ENCODE measurements at places on chromosomes 6 and 20.
A peak's percentile ranks its signal among the peaks of the same experiment; 100 is the strongest.

- DNase-seq: peak; percentile 31
Measured at GRCh38 chr6:110140650-110141049, 38.8 kb downstream of the WASF1 start.

GRCh38 chr20:10763112-10763511, 89.3 kb upstream of the JAG1 start:
- no peak for DNase-seq

DNA sequence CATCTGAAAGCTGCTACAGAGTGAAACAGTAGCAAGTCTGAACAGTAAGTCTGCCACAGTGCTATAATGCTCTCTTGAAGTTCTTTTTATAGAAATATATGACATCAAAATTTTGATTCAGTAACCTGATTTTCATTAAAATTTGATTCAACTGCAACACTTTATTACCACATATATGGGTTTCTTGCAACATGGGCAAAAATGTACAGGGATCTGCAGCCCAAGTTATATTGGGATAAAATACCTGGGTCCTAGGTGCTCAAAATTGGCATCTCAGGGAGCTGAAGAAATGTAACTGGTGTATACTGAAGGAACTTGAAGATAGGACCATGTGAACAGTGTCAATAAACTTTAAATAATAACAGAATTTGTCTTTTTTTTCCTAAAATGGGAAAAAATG, 10.8 kb downstream of the ROMO1 start:
- no peak for DNase-seq

DNA sequence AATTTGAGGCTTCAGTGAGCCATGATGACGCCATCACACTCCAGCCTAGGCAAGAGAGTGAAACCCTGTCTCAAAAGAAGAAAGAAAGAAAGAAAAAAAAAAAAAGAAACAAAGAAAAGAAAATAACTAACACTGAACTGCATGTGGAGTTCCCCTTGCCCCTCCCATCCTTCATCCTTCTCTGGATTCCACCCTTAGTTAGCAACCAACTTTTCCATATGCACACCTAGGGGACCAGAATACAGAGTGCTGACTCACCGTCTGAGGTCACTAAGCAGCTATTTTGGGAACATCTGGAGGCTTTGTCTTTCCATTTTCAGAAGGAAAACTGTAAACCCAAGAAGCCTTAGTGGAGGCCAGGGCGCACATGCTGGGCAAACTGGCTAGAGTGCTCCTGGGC, 257.4 kb downstream of the MAFB start:
- DNase-seq: no peak

DNA sequence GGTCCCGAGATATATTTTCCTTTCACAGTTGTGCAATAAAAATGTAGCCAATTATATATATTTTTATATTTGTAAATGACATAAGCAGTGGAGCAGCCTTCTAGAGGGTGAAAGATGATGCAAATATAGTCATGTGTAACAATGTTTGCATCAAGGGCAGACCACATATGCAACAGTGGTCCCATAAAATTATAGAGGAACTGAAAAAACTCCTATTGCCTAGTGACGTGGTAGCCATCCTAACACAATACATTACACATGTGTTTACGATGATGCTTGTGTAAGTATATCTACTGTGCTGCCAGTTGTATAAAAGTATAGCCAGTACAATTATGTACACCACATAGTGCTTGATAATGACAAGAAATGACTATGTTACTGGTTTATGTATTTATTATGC, 162.8 kb downstream of the ZFAND3 start:
- DNase-seq: no peak

- DNase-seq: no peak
Measured at GRCh38 chr6:158765499-158766068, 53.6 kb downstream of the EZR start.

DNA sequence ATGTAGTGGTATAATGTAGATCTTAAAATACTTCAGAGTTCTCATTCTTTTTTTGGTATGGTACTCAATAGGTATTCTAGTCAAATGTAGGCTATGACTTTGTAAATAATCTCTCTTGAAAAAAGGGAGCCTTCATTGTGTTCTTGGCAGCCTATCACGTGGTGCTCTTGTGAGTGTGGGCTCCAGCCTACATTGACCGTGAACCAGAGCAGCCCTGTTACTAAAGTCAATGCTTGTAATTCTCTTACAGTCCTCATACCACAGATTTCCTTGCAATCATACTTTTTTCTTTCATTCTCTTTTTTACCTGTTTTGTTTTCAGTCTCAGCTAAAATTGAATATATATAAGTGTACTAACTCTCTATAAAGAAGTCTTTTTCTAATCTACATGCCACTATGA, 31.1 kb downstream of the ARID1B start:
- DNase-seq: no peak

- DNase-seq: no peak
Measured at GRCh38 chr6:85096976-85097375, 332.6 kb upstream of the TBX18 start.

DNA sequence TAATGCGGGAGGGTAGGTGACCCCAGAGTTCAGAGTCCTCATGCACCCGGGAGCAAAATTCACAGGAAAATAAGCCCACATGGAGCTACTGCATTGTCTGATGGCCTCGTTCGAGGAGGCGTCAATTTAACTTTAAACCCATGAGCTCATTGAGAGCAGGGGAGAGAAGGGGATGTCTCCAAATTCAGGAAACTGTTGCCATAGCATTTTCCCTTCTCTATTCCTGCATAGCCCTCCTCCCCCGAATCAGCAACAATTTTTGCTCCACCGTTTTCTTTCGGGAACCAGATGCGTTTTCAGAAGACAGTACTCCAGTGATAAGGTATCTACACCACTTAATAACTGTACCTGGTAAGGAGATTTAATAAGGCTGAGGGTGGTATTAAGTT, 324 bp upstream of the LAMP5 start:
- DNase-seq: no peak

GRCh38 chr6:68235326-68235784, 399.7 kb upstream of the ADGRB3 start:
- DNase-seq: no peak
